ENCODE measurements at places on chromosomes 2 and 18. TPM values are rescaled to one million over a fixed set of nuclear protein-coding genes. Genes with fewer than 3 reads are reported as not detected.

Gene PROKR1
- total RNA-seq, result not detected

Gene SERPINB11
- not detected for total RNA-seq

Gene VSNL1
- total RNA-seq, result 0.85 TPM

Gene HDHD2
- total RNA-seq, result 14.7 TPM

Gene CNGA3
- total RNA-seq, result not detected

Gene PSD4
- 1.4 TPM for total RNA-seq

Gene SPATA3
- total RNA-seq, result not detected

Gene OSBPL6
- total RNA-seq, result 0.96 TPM

Gene KCNE4
- total RNA-seq, result 151 TPM

Gene ALLC
- under 0.01 TPM for total RNA-seq

Gene IL1A
- total RNA-seq, result 8.2 TPM
